ENCODE measurements at places on chromosomes 3 and 15. TPM values are rescaled to one million over a fixed set of nuclear protein-coding genes. Genes with fewer than 3 reads are reported as not detected.

ATP13A5 gene
- total RNA-seq: not detected

PRICKLE2 gene
- 0.33 TPM for total RNA-seq

CELF6 gene
- total RNA-seq: 2.2 TPM

TERB2 gene
- not detected for total RNA-seq

TIMP4 gene
- total RNA-seq: not detected

MESP2 gene
- total RNA-seq: 0.40 TPM

CDHR4 gene
- not detected for total RNA-seq

MRAS gene
- total RNA-seq: 0.07 TPM

GMNC gene
- total RNA-seq: not detected

RPL29 gene
- total RNA-seq: 2,140 TPM

PLSCR5 gene
- not detected for total RNA-seq

NMNAT3 gene
- total RNA-seq: 1.1 TPM

PGBD4 gene
- 5.3 TPM for total RNA-seq

RTP1 gene
- total RNA-seq: not detected

AQR gene
- total RNA-seq: 48.6 TPM

SYNPR gene
- total RNA-seq: not detected

ZPLD1 gene
- total RNA-seq: not detected

MYEF2 gene
- 23.1 TPM for total RNA-seq

CFAP100 gene
- total RNA-seq: not detected

FGF12 gene
- not detected for total RNA-seq

SLC7A14 gene
- not detected for total RNA-seq

KBTBD8 gene
- total RNA-seq: 53.3 TPM

GLT8D1 gene
- total RNA-seq: 22.2 TPM

TMEM62 gene
- total RNA-seq: 38.3 TPM

KY gene
- total RNA-seq: not detected

AGBL1 gene
- total RNA-seq: not detected

HES1 gene
- total RNA-seq: 5.0 TPM

GCSAM gene
- total RNA-seq: 16.0 TPM

CLRN1 gene
- not detected for total RNA-seq

A4GNT gene
- total RNA-seq: not detected

CAPN3 gene
- total RNA-seq: 23.8 TPM

DNAH12 gene
- total RNA-seq: 0.22 TPM

PLCB2 gene
- total RNA-seq: 109 TPM

COL6A5 gene
- not detected for total RNA-seq

HEG1 gene
- total RNA-seq: 7.2 TPM

KNG1 gene
- not detected for total RNA-seq

PLA2G4F gene
- not detected for total RNA-seq

LDHAL6B gene
- total RNA-seq: not detected

WHAMM gene
- total RNA-seq: 17.7 TPM

GOLGA8G gene
- not detected for total RNA-seq

EOMES gene
- total RNA-seq: 0.10 TPM

CEMIP gene
- total RNA-seq: 0.51 TPM

Data from activated B cell treated with CpG ODN at 0.5 μM for 24 hours (primary cell).